Left colon (tissue), 2 donors: ENCODE measurements at places on chromosomes 12 and 14.
A peak's percentile ranks its signal among the peaks of the same experiment; 100 is the strongest.

DNA sequence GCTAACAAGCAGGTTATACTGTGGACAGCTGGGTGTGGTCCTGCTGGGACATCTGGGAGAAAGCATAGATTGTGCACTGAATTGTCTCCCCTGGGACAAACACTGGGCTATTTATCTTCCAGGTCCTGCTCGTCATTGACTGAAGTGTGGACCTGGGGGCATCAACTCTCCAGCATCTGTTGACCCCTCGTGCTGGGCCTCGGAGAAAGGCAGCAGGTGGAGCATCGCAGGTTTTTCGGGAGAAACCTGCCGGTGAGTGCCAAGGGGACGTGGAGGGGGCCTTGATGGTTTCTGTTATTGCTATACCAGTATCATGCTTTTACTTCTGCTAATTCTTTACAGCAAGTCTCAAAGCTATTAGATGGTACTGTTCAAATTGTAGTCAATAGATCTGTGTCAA is 81.3 kb downstream of the CPSF2 start:
- no peak for DNase-seq

- DNase-seq = peak; percentile 79
Observed at GRCh38 chr12:47819138-47819895, 386 bp downstream of the HDAC7 start.

- no peak for DNase-seq
Observed at GRCh38 chr12:54521293-54522060, 23.9 kb downstream of the NCKAP1L start.

DNA sequence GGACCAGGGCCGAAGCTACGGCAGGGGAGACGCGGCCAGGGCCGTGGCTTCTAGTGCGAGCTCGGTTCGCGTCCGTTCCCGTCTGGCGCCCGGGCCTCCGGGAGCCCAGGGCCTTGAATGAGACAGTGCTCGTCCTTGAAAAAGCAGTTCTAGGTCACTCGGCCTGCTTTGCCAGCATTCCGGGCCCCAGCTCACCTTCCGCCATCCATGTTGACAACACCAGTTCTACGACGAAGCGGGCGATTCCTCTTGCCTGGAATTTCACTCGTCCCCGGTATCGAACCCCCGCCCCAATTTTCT is 4.5 kb downstream of the OR10AD1 start:
- DNase-seq = peak; percentile 41

DNA sequence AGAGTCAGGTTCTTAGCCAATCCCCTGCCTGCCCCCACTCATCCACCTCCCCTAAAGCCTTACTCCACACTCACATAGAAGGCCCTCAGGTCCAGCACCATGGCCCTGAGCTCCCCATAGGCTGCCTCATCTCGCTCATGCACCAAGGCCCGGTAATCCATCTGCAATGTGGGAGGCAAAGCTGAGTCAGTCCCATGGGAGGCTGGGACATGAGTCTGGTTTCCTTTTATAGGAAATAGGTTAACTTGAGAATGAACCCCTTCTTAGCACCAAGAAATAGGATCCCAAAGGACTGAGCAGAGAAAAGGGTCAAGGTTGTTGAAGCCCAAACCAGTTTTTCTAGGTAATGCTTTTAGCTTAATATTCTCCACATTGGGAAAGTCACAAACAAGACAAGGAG is 2.1 kb upstream of the EMC9 start:
- DNase-seq = no peak
